Calu3 (cell line): ENCODE measurements at places on chromosomes 5 and 9.

DNA sequence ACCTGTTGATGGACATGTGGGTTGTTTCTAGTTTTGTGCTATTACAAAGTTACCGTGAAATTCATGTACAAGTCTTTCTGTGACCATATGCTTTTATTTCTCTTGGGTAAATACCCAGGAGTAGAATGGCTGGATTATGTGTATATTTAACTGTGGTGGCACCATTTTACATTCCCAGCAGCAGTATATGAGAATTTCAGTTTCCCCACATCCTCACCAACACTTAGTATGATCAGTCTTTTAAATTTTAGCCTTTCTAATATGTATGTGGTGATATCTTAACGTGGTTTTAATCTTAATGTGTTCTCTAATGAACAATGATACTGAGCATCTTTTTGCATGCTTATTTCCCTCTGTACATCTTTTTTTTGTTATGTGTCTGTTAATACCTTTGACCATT, 36.6 kb downstream of the GALNT10 start:
- no peak for DNase-seq

- DNase-seq = peak; percentile 97
These were observed 124.3 kb upstream of the SLC12A2 start for GRCh38 chr5:127959152-127959764.

DNA sequence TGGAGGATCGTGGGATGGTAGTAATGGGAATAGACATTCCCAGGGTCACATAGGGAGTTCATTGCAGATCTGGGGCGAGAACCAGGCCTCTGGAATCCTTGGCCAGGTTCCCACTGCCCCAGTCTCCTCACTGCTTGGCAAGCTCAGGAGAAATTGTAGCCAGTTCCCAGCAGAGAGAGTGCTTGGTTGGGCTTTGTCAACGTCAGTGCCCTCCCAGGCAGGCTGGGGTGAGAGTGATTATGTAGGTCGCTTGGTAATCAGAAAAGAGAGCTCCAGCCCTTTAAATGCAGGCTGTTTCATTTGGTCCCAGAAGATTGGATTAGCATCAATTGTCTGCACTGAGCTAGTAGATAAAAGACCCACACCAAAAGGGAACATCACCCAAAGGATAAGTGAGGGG, 51.8 kb upstream of the GALNT10 start:
- no peak for DNase-seq

- no peak for DNase-seq
These were observed 58.7 kb upstream of the RNU6ATAC start for GRCh38 chr9:134223091-134223490.

DNA sequence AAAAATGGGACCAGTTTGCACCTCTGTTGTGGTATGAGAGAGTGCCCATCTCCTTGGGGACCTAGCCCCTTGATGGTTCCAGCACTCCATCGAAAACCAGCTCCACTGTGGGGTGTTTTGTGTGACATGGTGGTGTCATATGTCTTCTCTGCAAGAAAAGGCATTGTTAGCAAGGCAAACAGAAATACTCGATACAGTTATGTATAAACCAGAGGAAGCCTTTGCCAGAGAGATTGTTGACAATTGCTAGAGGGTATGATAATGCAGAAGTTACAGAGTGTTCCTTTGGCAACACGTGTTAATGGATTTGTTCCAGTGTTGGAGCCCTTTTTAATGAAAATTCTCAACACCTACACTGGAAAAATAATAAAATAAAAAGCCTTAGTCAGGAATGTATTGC, 270.4 kb upstream of the DMRT1 start:
- no peak for DNase-seq

GRCh38 chr5:77957-78804, 13.8 kb upstream of the PLEKHG4B start:
- peak; percentile 77 for DNase-seq

GRCh38 chr9:124262649-124262972, 4.9 kb downstream of the NEK6 start:
- no peak for DNase-seq

DNA sequence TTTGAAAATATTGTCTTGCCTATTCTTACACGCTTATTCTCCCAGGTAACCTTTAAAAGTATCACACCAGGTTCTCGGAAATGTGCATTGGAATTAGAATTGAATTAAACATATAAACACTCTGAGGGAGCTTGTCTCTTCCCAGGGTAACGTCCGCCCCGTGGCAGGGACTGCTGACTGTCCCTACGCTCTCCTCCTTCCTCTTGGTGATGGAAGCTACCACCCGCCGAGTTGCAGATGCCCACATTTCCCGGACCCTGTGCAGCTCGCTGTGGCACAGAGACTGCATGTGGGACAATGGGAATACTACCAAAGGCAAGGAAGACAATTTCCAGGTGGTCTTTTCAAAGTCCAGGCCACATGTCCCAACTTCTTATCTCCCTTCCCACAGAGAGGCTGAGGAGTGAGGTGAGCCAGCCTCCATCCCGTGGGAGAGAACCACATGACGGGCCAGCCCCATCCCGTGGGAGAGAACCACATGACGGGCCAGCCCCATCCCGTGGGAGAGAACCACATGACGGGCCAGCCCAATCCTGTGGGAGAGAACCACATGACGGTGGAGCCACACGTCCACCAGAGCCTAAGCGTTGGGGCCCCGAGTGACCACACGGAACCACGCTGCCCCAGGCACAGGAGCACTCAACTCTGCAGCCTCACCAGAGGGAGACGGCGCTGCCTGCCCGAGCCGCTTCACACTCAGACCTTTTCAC, 249.4 kb upstream of the IRX1 start:
- DNase-seq = no peak

- no peak for DNase-seq
These were observed 60.5 kb downstream of the ERCC6L2 start for GRCh38 chr9:95935861-95936578.

- no peak for DNase-seq
These were observed 118.4 kb upstream of the PRSS3 start for GRCh38 chr9:33676746-33677505.

GRCh38 chr5:177212242-177212641, 78.7 kb downstream of the NSD1 start:
- DNase-seq = no peak
